H9 (cell line): ENCODE measurements at places on chromosomes 6 and 20. TPM values are rescaled to one million over a fixed set of nuclear protein-coding genes. Genes with fewer than 3 reads are reported as not detected.

DNA sequence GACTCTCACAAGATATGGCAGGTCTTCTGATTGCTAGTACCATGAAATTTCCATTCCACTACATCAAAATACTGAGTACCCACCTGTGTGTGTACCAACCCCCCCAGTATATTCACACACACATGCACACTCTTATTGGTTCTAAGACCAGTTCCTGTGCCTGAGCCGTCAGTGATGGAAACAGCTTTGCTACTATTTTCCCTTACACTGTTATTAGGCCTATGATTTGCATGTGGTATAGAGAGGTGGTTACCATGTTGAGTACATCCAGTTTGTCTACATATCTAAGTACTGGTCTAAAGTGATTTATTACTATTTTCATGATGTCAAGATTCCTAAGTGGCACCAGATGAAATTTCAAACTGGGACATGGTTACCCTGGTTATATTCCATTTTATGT, 459.9 kb downstream of the BCKDHB start:
- no peaks in the 10 kb centered on the region for H3K36me3 ChIP-seq
- no peak for DNase-seq
- no peak overlapping the region for H3K4me3 ChIP-seq

Gene OPRM1
- total RNA-seq, result not detected in 2 replicates

DNA sequence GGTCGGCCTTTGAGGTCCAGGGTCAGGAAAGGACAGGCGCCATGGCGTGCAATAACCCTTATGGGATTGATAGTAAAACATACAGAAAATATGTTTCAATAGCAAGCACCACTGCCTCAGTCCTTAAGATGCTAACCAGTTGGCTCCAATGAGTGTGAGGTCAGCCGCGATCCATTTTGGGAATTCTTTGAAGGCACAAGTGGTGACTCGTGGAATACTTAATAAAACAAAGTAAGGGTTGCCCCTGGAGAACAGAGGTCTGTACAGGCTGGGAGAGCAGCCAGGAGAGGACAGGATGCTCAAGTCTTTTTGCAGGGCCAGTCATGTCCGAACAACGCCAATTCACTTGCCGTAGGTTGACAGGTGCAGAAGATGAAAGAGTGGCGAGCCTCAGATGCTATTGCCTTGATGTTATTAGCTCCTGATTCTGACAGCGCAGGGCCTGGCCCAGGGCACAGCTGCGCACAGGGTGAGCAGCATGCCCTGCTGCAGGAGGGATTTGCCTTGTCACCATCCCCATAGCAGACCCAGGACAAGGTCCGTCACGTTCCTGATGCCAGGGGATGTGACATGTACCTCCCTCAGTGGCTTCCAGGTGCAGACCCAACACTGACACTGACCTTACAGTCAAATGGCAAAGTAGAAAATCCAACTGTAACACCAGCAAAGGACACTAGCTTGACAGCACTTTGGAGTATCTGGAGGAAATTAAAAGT, 21.8 kb downstream of the SYNDIG1 start:
- H3K36me3 ChIP-seq, result no peaks in the 10 kb centered on the region; the same call in 1 of the 3 replicates
- no peak overlapping the region for H3K27ac ChIP-seq
- H3K4me3 ChIP-seq, result no peak overlapping the region

DNA sequence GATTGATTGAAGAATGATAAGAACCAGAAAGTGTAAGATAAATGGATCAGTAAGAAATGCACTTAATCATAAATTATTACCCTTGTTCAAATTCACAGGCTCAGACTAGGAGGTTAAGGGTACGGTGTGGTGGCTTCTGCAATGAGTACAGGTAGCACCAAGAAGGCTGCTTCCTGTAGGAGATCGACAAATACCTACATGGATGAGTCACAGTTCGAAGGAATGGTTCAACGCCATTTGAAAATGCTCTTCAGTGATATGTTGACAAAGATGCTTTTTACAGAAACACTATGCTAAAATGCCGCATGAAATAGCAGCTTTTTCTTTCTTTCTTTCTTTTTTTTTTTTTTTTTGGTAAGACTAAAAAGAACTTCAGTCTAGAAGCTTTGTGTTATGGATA, 116.2 kb downstream of the DTNBP1 start:
- H3K27me3 ChIP-seq, result no peaks in the 10 kb centered on the region
- no peak overlapping the region for H3K27ac ChIP-seq
- H3K36me3 ChIP-seq, result peaks cover 4% of the 10 kb centered on the region; the same call in 1 of the 2 replicates
- peaks cover 10% of the 10 kb centered on the region for H3K4me1 ChIP-seq
- DNase-seq, result no peak

DNA sequence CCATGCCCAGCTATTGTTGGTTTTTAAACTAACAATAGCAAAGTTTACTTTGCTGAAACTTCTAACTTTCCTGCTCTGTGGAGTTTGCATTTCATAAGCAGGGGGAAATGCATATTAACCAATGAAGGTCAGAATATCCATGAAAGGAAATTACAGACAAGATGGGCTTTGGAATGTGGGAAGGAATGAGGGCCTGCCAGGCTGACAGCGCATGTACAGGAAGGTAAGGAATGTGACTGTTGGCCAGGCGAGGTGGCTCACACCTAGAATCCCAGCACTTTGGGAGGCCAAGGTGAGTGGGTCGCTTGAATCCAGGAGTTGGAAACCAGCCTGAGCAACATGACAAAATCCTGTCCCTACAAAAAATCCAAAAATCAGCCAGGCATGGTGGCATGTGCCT, 49.6 kb downstream of the CDK5RAP1 start:
- no peak overlapping the region for H3K27ac ChIP-seq
- DNase-seq, result no peak
- no peaks in the 10 kb centered on the region; the same call in 1 of the 2 replicates for H3K4me1 ChIP-seq
- H3K27me3 ChIP-seq, result no peaks in the 10 kb centered on the region
- H3K36me3 ChIP-seq, result peaks cover 3% of the 10 kb centered on the region; the same call in 2 of the 3 replicates
